Activated CD4-positive, alpha-beta memory T cell treated with anti-CD3 and anti-CD28 coated beads for 36 hours (primary cell): ENCODE measurements at places on chromosomes 13 and 19. TPM values are rescaled to one million over a fixed set of nuclear protein-coding genes. Genes with fewer than 3 reads are reported as not detected.

GRCh38 chr13:94595001-94595949 is 677 bp downstream of the TGDS start:
- H3K27ac ChIP-seq, result peak overlapping the region; percentile 93
- H3K27me3 ChIP-seq, result no peaks in the 10 kb centered on the region
- peaks cover 17% of the 10 kb centered on the region for H3K36me3 ChIP-seq

- H3K27ac ChIP-seq, result no peak overlapping the region
- no peaks in the 10 kb centered on the region for H3K36me3 ChIP-seq
- no peaks in the 10 kb centered on the region for H3K4me1 ChIP-seq
- no peak for DNase-seq
- H3K27me3 ChIP-seq, result peaks cover 9% of the 10 kb centered on the region
Observed at GRCh38 chr19:5880604-5881078, 10.3 kb upstream of the FUT5 start.

DNA sequence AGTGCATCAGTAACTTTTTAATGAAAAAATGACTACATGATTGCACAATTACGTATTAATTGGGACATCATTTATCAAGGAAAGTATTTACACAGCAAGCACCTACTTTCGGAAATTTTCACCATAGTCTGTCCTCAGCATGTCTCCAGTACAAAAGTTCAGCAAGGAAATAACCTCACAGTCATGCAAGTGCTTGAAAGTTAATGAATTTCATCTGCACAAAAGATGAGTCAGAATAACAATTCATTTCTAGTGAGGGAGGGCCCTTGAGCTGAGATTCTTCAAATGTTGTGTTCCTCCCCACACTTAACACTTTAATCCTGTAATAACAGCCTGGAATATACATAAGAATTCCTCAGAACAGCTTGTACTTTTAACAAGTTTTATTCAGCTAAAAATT is 49.0 kb upstream of the OXGR1 start:
- H3K36me3 ChIP-seq, result no peaks in the 10 kb centered on the region
- H3K4me1 ChIP-seq, result no peaks in the 10 kb centered on the region
- DNase-seq, result no peak
- H3K27me3 ChIP-seq, result peaks cover 8% of the 10 kb centered on the region

- no peaks in the 10 kb centered on the region for H3K4me1 ChIP-seq
- peaks cover 2% of the 10 kb centered on the region for H3K27me3 ChIP-seq
- H3K4me3 ChIP-seq, result no peak overlapping the region
- H3K36me3 ChIP-seq, result no peaks in the 10 kb centered on the region
- no peak overlapping the region for H3K27ac ChIP-seq
- DNase-seq, result no peak
Observed at GRCh38 chr13:76012091-76012721, 376.1 kb downstream of the LMO7 start.

DNA sequence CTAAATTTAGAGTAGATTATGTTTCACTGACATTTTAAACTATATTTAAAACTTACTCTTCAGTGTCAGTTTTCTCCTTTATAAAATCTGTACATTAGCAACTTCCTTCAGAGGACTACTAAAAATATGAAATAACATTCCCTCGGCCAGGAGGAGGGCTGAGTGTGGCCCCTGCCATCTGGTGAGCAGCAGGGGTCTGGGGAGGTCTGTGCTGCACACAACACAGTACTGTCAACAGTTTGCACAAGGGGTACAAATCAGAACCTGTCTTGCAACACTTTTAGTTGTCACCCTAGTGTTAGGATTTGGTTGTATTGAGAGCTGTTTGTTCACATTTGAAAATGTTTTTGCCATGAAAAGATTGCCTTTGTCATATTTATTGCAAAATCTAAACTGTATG is 48.9 kb downstream of the TPP2 start:
- H3K36me3 ChIP-seq, result peaks cover 39% of the 10 kb centered on the region
- H3K27me3 ChIP-seq, result no peaks in the 10 kb centered on the region
- H3K27ac ChIP-seq, result no peak overlapping the region
- H3K4me3 ChIP-seq, result no peak overlapping the region

DNA sequence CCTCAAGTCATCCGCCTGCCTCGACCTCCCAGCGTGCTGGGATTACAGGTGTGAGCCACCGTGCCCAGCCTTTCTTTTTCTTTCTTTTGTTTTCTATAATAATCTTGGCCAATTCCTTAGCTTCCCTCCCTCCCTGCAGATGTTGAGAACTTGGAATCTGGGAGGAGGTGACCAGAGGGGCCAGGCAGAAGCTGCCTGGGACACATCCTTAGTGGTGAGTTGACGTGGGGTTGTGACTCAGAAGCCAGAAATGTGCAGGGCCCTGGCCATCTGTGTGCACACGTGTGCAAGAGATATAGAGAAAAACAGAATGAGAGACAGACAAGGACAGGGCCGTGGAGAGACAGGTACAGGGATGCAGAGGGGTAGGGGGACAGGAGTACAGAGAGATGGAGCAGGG is 154.3 kb downstream of the SIPA1L3 start:
- no peak overlapping the region for H3K27ac ChIP-seq
- no peak overlapping the region for H3K4me3 ChIP-seq
- no peaks in the 10 kb centered on the region for H3K36me3 ChIP-seq

DNA sequence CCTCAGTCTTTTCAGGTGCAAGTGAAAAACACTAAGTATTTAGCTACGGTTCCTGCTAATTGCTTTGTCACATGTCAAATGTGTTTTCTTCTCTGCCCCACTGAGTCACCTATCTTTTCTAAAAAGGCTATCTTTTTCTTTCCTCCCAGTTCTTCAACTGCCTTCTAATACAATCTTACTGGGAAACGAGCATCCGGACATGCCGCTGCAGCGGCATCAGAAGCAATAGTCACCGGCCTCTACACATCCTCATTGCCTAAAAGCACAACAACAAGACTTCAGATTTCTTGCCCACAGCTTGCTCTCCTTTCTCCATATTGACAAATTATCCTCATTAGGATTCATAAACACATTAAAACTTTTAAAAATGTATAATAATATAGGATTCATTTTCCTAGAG is 1.2 kb downstream of the PCDH9 start:
- H3K36me3 ChIP-seq, result no peaks in the 10 kb centered on the region
- H3K4me1 ChIP-seq, result peaks cover 12% of the 10 kb centered on the region
- no peak overlapping the region for H3K4me3 ChIP-seq
- peaks cover 19% of the 10 kb centered on the region for H3K27me3 ChIP-seq
- no peak overlapping the region for H3K27ac ChIP-seq
- DNase-seq, result no peak

- H3K27me3 ChIP-seq, result peaks cover 42% of the 10 kb centered on the region
- no peak overlapping the region for H3K27ac ChIP-seq
- no peaks in the 10 kb centered on the region for H3K36me3 ChIP-seq
- H3K4me3 ChIP-seq, result peak overlapping the region; percentile 12
Observed at GRCh38 chr19:2488942-2489731, 13.2 kb downstream of the GADD45B start.

DNA sequence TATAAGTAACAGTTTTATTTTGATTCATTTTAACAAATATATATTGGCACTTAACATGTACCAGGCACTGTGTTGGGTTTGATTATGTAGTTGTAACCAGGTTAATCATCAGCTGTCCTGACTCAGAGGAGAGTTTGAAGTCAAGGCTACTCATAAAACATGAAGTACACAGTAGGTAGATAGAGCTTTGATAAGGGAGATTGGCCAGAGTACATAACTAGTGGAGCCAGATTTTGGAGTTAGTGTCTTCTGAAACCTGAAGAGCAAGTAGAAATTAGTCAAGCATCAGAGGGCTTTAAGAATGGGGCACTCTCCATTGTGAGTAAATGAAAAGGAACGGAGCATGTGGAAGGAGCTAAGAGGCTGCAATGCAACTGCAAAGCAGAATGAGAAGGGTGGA is 333.9 kb downstream of the RFC3 start:
- no peaks in the 10 kb centered on the region for H3K36me3 ChIP-seq
- peaks cover 5% of the 10 kb centered on the region for H3K27me3 ChIP-seq
- no peak overlapping the region for H3K4me3 ChIP-seq
- peaks cover 9% of the 10 kb centered on the region for H3K4me1 ChIP-seq
- no peak for DNase-seq

GRCh38 chr19:48480183-48480557 is 11.0 kb downstream of the CYTH2 start:
- H3K4me1 ChIP-seq, result peaks cover 14% of the 10 kb centered on the region
- H3K4me3 ChIP-seq, result peak overlapping the region; percentile 73
- H3K27ac ChIP-seq, result no peak overlapping the region
- peak; percentile 40 for DNase-seq

DNA sequence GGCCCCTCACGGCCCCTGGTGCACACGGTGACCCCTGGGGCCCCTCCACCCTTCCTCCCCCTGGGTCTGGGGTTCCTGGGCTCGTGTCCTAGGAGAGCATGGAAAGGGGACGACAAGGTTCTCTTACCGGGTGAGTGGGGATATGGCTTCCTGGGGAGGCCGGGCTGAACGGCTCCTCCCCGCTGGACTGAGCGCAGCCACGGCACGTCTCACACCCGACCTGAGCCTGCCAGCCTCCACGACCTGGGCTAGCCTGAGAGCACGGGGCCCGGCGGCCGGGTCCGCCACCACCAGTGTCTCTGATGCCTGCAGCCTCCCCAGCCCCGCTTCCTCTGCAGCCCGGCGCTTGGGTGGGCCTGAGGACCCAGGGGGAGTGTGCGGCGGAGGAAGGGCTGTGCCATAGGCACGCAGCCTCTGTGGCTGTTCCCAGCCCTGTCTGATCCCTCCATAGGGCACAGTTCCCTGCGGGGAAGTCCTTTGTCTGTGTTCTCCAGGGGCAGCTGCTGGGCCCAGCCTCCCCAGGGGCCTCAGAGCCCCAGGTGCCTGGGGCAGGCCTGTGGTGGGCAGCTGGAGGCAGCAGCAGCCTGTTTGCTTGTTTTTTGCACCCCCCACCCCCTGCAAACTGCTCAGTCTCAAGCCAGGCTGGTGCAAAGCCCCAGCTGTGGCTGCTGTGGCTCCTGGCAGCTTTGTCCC is 15.0 kb downstream of the PLIN4 start:
- no peak overlapping the region for H3K4me3 ChIP-seq
- peaks cover 7% of the 10 kb centered on the region for H3K4me1 ChIP-seq
- H3K27ac ChIP-seq, result no peak overlapping the region
- H3K27me3 ChIP-seq, result no peaks in the 10 kb centered on the region
- peaks cover 9% of the 10 kb centered on the region for H3K36me3 ChIP-seq

- H3K4me1 ChIP-seq, result peaks cover 13% of the 10 kb centered on the region
- no peak overlapping the region for H3K4me3 ChIP-seq
- peaks cover 57% of the 10 kb centered on the region for H3K27me3 ChIP-seq
- no peak for DNase-seq
- H3K36me3 ChIP-seq, result no peaks in the 10 kb centered on the region
Observed at GRCh38 chr19:38221421-38221820, 2.6 kb downstream of the DPF1 start.

DNA sequence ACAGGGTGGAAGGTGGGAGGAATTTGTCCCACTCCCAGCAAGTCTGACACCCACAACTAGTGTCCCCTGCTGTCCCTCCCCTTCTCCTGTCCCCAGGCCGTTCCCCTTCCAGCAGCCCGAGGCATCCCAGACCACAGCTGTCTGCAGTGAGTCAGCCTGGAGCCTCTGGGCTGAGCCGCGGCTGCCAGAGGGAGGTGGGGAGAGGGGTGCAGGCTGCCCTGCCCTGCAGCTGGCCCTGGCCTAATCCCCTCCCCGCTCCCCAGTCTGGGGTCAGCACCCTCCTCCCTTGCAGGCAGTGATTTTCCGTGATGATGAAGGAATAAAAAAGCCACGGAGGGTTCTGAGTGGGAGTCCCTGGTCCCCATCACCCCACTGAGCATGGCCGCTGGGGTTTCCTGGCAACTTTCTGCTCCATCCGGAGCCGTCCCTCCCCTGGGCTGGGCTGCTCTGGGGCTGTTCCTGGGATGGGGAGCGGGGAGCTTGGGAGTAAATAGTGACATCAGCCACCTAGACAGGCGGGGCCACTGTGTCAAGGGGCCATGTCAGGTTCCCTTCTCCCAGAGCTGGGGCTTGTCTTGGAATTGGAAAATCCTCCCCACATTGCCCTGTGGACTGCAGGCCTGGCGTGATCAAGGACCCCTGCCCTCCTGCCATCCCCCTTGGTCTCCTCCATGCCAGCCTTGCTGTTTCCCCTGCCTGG is 16.8 kb downstream of the SPC24 start:
- no peaks in the 10 kb centered on the region for H3K27me3 ChIP-seq
- H3K36me3 ChIP-seq, result no peaks in the 10 kb centered on the region
- DNase-seq, result no peak
- no peak overlapping the region for H3K27ac ChIP-seq
- H3K4me1 ChIP-seq, result peaks cover 9% of the 10 kb centered on the region
- no peak overlapping the region for H3K4me3 ChIP-seq

GRCh38 chr13:40124633-40125015 is 469.2 kb downstream of the COG6 start:
- no peaks in the 10 kb centered on the region for H3K27me3 ChIP-seq
- no peak for DNase-seq
- H3K4me3 ChIP-seq, result no peak overlapping the region
- peaks cover 30% of the 10 kb centered on the region for H3K4me1 ChIP-seq
- H3K27ac ChIP-seq, result no peak overlapping the region

- H3K4me3 ChIP-seq, result peak overlapping the region; percentile 51
- no peaks in the 10 kb centered on the region for H3K27me3 ChIP-seq
- peak; percentile 80 for DNase-seq
Observed at GRCh38 chr19:51448411-51449016, 9.7 kb downstream of the SIGLEC8 start.

GRCh38 chr13:36917311-36917710 is 2.7 kb downstream of the SMAD9 start:
- no peak overlapping the region for H3K4me3 ChIP-seq
- no peak overlapping the region for H3K27ac ChIP-seq
- H3K27me3 ChIP-seq, result peaks cover 55% of the 10 kb centered on the region
- peaks cover 3% of the 10 kb centered on the region for H3K4me1 ChIP-seq
- no peaks in the 10 kb centered on the region for H3K36me3 ChIP-seq
- no peak for DNase-seq

DNA sequence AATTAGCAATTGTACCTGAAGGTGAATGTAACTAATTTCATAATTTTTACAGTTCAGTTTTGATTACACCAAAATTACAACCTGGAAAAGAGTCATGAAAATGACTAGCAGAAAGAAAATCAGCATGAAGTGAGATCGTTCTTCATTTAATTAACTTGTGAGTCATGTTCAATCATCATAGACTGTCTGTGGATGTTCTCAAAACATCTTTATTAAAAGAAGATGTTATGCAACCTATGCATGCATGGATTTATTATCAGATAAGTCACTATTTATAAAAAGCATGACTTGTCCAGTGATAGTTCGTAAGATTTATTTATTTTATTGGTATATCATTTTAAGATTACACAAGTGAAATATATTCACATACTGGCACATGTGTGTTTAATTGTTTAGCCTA is 245.9 kb downstream of the ITGBL1 start:
- no peak overlapping the region for H3K27ac ChIP-seq
- no peak for DNase-seq
- H3K36me3 ChIP-seq, result no peaks in the 10 kb centered on the region
- peaks cover 6% of the 10 kb centered on the region for H3K27me3 ChIP-seq

- no peaks in the 10 kb centered on the region for H3K36me3 ChIP-seq
- no peak overlapping the region for H3K4me3 ChIP-seq
- peak; percentile 10 for DNase-seq
- H3K27me3 ChIP-seq, result peaks cover 8% of the 10 kb centered on the region
Observed at GRCh38 chr13:26132756-26133155, 80.9 kb upstream of the SHISA2 start.

- H3K27ac ChIP-seq, result no peak overlapping the region
- H3K27me3 ChIP-seq, result peaks cover 2% of the 10 kb centered on the region
- H3K4me1 ChIP-seq, result peaks cover 52% of the 10 kb centered on the region
- no peak overlapping the region for H3K4me3 ChIP-seq
Observed at GRCh38 chr13:44573790-44574465, 2.2 kb downstream of the TSC22D1 start.

QPCTL gene
- 13.8 TPM for total RNA-seq

WDR87 gene
- not detected for total RNA-seq

CYP4F12 gene
- total RNA-seq, result 0.41 TPM

ATP12A gene
- total RNA-seq, result 0.10 TPM

ZNF418 gene
- total RNA-seq, result 2.3 TPM

LGI4 gene
- total RNA-seq, result 0.51 TPM

MYH14 gene
- not detected for total RNA-seq

MYO1F gene
- 48.7 TPM for total RNA-seq

CPB2 gene
- not detected for total RNA-seq

GCDH gene
- total RNA-seq, result 34.4 TPM

UBE2L5 gene
- not detected for total RNA-seq

ZNF433 gene
- total RNA-seq, result 0.33 TPM
